Lower leg skin (tissue), 4 donors: ENCODE measurements at places on chromosomes 16 and 17. TPM values are rescaled to one million over a fixed set of nuclear protein-coding genes. Genes with fewer than 3 reads are reported as not detected.

Gene CACNA1G
- total RNA-seq, result 3.1 TPM

Gene TMEM97
- 18.6 TPM for total RNA-seq

Gene GAA
- total RNA-seq, result 71.7 TPM

Gene PLSCR3
- total RNA-seq, result 38.1 TPM

Gene GP1BA
- not detected for total RNA-seq

Gene SLC4A1
- not detected for total RNA-seq

Gene GALNS
- 17.3 TPM for total RNA-seq

Gene TP53
- 54.1 TPM for total RNA-seq

Gene IRX5
- 64.5 TPM for total RNA-seq

Gene TMEM231
- total RNA-seq, result 5.9 TPM
